ENCODE measurements at places on chromosomes 16 and 17.
A peak's percentile ranks its signal among the peaks of the same experiment; 100 is the strongest.

DNA sequence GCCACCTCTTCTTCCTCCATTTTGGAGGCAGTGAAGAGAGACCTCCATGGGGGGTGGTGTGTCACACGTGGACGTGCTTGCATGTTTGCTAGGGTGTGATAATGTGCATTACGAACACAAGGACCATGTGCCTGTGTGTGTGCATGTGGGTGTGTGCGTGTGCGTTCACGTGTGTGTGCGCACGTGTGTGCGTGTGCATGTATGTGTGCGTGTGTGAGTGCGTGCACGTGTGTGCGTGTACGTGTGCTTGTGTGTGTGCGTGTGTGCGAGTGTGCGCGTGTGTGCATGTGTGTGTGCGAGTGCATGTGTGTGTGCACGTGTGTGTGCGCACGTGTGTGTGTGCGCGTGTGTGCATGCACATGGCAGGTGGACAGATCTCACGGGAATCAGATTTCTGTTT, 29.5 kb downstream of the RNF213 start:
- no peak for DNase-seq

DNA sequence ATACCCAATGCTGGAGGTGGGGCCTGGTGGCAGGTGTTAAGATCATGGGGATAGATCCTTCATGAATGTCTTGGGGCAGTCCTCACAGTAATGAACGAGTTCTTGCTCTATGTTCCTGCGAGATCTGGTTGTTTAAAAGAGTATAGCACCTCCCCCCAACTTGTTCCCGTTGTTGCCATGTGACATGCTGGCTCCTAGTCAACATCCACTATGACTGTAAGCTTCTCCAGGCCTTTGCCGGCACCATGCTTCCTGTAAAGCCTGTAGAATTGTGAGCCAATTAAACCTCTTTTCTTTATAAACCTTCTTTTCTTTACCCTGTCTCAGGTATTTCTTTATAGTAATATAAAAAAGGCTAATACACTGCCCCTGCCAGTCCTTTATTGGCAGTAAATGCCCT, 33.3 kb downstream of the RANBP10 start:
- no peak for DNase-seq

- no peak for DNase-seq
Observed at GRCh38 chr16:50699326-50700159, 6.1 kb downstream of the NOD2 start.

DNA sequence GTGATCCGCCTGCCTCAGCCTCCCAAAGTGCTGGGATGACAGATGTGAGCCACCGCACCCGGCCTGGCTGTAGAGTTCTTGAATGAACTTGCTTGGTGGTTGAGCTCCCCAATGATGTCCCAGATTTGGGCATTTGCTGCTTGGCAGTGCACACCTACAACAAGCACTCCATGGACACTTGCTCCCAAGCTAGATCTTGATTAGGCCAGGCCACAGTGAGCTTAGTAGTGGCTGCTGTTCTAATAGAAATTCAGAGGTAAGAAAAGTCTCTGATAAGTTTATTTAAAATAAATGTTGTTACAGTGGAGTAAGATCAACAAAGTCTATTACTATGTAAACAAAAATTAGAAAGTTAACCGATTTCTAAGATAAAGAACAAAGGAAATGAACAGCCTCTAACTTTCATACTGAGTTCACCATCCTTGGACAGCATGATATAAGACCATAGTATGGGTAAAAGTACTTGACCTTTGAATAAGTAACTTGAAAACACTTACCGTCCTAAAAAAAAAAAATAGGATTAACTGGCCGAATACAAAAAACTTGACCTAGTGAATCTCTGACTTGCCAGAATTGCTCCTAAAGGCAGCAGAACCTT, 951 bp downstream of the TMED6 start:
- no peak for DNase-seq

DNA sequence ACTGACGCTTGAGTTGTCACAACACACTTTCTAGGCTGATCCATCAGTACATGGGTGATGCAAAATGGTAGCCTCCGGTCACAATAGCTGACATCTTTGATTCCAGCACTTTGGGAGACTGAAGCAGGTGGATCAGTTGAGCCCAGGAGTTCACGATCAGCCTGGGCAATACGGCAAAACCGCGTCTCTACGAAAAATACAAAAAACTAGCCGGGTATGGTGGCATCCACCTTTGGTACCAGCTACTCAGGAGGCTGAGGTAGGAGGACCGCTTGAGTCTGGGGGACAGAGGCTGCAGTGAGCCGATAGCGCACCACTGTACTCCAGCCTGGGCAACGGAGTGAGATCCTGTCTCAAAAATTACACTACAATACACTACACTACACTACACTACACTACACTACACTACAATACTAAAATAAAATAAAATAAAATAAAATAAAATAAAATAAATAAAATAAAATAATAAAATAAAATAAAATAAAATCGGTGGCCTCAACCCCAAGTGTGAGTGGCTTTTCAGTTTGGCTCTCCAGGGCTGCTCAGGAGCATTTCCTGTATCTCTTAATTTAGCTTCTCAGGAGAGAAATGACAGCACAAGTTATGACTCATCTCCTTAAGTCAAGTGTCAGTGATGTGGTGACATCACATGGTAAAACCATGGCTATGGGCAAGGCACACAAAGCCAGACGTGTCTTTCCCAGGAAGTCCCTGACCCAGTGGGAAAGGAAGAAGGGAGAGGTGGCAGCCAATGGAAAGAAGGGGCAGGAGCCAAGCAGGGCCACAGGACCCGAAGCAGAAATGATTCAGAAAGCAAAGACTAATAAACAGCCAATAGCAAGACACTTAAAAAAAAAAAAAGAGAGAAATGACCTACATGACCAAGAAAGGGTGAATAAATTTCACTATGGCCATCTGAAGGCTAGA, 75.3 kb upstream of the TBC1D3K start:
- DNase-seq: no peak

GRCh38 chr17:64702815-64703214, 40.7 kb upstream of the SMURF2 start:
- DNase-seq: no peak

DNA sequence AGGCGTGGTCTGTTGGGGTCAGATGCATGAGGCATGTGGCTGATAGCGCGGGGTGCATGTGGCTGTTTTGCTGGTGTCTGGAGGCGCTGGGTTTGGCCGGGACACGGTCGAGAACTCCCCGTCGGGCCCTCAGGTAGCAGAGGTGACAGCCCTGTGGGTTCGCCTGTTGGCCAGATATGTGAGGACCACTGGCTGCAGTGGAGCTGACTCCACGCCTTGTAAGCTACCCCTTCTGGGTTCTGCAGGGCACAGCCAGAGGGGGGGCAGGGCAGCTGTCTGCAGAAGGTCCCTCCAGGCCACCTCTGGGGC, 38.5 kb downstream of the SOX8 start:
- no peak for DNase-seq

- DNase-seq: peak; percentile 68
Observed at GRCh38 chr17:74862108-74862901, 2.6 kb upstream of the GRIN2C start.

DNA sequence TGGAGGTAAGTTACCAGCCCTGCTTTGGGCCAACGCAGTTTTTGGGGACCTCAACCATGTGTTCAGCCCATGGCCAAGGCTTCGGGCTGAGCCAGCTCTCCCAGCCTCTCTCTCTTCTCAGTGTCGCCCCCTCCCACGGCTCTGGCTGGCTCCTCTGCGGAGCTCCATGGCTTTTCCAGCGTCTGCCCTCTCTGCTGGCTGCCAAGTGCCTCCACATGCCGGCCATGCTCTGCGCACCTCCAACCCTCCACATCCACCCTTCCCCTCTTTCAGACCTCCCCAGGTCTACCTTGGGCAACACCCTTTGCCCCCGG, 23.2 kb downstream of the COTL1 start:
- no peak for DNase-seq

DNA sequence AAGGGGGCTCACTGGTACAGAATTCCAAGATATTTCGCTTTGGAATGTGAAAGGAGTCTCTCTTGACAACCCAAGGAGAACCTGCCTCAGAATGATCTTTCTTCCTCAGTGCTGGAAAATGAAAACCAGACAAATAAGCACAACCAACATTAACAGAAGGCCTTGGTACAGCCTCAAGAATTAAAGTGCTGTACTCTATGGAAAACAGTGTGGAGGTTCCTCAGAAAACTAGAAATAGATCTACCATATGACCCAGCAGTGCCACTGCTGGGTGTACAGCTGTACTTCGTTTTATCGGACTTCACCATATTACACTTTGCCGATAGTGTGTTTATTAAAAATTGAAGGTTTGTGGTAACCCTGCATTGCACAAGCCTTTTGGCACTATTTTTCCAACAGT, 25.2 kb downstream of the HLF start:
- no peak for DNase-seq

- no peak for DNase-seq
Observed at GRCh38 chr16:26647870-26648269, 418.9 kb upstream of the C16orf82 start.

Data from pons (tissue), 1 donor.